ENCODE measurements at places on chromosomes 6 and 20.

DNA sequence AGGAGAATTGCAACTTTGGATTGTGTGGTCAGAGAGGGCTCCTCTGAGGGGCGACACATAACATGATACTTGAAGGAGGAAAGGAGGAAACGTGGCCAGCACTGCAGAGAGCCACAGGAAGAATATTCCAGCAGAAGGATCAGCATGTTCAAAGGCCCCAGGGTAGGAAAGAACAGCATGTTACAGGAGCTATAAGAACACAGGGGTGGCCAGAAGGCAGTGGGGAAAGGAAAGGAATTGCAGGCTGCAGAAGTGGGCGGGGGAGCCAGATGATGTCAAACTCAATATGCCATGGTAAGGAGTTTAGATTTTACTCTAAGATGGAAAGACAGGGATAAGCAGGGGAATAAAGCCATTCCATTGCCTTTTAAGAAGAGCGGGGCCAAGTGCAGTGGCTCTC is 30.7 kb downstream of the MGME1 start:
- no peak for DNase-seq

- DNase-seq = no peak
Measured at GRCh38 chr6:148935705-148936435, 189.0 kb downstream of the UST start.

- DNase-seq = no peak
Measured at GRCh38 chr6:816510-817084, 123.7 kb upstream of the EXOC2 start.

- DNase-seq = no peak
Measured at GRCh38 chr6:93498713-93499112, 79.4 kb upstream of the EPHA7 start.

GRCh38 chr6:144036064-144036834 is 28.2 kb upstream of the PLAGL1 start:
- no peak for DNase-seq

DNA sequence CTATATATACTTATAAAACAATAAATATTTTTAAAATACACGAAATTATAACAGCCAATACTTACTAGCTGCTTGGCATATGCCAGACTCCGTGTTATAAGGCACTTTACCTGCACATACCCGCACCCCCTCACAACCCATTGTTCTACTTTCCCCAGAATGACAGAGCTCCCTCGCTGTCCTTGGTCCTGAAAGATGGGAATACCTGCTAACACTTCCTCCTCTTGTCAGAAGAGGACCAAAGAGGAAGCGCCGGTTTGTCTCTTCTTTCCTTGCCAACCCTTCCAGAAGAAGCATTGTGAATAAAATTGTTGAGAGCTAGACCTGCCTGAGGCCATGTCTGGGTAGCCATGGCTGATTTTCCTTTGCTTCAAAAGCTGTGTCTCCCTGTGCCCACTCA is 149.3 kb downstream of the PTPRT start:
- no peak for DNase-seq

DNA sequence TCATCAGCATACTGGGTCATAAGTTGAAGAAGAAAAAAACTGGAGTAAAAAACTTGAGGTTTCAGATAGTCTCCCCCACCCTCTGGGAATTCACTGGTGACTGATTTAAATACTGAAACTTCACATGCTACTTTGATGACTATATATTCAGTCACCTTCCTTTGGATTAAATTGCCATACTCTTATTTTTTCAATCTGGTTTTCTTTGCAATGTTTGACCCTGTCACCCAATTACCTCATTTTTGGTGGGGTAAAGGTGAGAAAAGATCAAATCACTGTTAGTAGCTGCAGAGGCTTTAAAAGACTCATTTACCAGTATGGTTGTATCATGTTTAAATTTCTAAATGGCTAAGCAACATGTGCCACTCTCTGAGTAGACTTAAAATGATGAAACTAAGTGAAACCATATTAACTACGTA is 862.7 kb upstream of the FLRT3 start:
- DNase-seq = no peak

- no peak for DNase-seq
Measured at GRCh38 chr6:6243846-6244245, 76.6 kb downstream of the F13A1 start.

- peak; percentile 60 for DNase-seq
Measured at GRCh38 chr6:163741743-163742363, 327.3 kb downstream of the QKI start.

DNA sequence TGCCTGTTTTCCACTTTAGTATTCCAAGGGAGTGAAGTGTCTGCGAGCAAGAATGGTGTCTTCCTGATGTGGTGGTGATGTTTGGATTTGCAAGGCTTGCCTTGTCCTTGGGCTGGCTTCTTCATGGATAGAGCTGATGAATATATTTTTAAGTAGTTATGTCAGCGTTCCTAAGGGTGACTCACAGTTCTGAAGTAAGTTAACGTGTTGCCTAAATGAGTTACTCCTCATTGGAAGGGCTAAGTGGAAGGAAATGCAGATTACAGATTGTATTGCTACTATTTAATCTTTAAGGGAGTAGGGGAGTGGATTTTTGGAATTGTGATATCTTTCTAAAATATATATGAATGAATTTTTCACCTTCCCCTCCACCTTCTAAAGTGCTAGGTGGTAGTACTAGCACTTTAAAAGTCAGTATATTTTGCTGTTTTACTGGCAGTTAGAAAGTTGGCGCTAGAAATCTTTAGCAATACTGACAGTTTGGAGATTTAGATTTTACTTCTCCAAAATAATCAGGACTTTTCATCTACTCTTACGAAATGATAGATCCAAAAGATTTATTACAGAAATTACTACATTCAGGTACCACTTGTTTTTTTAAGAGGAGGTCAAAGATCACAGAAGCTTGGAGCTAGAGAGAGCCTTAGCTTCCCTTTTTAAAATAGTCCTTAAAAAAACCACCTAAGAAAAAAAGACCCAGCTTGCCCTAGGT is 197.4 kb downstream of the JARID2 start:
- no peak for DNase-seq

DNA sequence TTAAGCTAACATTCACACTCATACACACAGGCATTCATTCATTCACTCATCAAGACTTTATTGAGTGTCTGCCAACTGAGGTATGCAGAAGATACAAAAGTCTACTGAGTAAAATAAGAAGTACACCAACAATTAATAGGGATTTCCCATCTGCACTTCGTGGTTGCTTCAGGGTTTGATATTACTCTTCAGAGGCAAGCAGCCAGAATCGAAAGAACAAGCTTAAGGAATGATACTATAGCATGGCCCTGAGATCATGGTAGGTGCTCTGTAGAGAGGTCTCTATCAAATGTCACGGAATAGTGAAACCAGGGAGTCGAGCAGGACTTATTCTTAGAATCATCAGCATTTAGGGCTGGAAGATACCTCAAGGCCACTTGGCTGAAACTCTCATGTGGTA is 135.4 kb downstream of the NRN1 start:
- no peak for DNase-seq

DNA sequence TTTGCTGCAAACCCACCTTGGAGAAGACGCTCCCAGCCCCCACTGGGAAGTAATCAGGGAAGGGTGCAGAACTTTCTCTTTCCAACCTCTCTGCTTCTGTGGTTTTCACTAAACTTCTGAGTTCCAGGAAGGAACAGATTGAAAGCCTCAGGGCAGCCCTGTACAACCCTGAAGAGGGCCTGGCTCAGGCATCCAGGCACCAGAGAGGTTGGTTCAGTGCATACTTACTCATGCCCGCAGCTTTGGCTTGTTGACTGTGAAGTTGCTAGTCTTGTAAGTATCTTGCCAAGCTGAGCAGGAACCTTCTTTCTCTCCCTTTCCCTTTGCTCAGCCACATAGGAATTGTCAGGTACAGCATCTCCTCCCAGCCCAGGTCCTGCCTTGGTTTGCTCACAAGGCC is 272.2 kb upstream of the FOXQ1 start:
- DNase-seq = no peak

GRCh38 chr20:40746251-40746650 is 57.2 kb upstream of the MAFB start:
- no peak for DNase-seq

DNA sequence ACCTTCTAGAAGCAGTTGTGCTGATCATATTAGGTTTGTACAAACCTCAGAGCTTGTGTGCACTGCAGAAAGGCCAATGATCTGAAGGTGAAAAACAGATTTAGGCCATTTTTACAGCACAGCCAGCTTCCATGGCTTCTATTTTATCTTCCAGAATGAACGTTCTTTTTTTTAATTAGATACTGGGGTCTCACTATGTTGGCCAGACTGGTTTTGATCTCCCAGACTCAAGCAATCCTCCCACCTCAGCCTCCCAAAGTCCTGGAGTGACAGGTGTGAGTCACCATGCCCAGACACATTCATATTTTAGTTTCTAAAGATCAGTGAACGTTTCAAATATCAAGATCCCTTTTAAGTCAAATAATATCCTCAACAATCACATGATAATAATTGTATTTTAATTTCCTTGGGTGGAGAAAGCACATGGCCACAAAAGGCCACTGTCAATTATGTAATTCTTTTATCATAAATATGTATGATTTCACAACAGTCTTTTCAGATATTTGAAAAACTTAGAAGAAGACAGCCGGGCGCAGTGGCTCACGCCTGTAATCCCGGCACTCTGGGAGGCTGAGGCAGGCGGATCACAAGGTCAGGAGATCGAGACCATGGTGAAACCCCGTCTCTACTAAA is 326.7 kb upstream of the JARID2 start:
- no peak for DNase-seq

DNA sequence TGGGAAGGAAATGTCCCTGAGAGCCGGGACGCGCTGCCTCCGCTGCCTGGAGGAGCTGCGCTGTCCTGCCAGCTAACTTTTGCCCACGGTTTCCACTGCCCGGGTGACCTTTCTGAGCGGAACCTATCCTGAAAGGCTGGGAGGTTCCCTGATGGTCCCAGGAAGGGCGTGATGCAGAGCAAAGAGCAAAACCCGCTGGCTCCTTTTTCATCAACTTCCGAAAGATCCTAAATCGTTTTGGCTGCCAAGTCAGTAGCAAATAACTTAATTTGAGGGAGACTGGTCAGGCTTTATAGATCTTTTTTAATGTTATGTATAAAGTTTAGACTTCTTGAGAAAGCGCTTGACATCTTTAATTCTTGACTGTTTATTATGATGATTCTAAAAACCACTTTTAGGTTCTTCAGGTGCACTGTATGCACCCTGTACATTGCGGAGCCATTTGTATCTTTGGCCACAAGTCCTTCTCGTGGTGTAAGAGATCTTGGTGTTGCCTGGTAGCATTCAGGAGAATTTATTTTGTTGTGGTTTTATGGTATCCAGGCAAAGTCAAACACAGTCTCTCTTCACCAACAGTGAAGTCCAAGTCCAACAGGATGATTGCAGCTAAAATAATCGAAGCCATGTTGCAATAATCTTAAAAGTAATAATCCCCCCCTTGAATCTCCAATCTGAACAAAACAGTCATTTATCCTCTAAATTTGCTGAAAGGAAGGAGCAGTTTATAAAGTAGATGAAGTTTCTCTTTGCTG is at the start of gene SYNE1:
Gene SYNE1 (minus strand): TSS at position 67 of the 752 bp plus-strand sequence. CDS start 9,031 bp downstream, outside the sequence.
- DNase-seq = no peak

DNA sequence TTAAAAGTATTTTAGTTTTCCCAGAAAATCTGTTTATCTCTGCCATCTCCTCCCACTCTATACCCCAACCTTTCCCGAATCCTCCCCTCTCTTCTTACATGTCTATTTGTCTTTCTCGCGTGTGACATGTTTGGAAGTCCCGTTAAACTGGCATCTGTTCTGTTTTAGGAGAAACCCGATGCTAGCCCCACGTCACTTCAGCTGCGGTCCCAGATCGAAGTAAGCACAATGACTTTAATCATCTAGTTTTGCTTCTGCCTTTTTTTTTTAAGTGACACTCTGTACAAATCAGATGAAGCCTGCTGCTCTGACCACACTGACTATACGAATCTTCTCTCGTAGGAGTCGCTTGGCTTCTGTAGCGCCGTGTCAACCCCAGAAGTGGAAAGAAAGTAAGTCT is 97.4 kb downstream of the SASH1 start:
- no peak for DNase-seq

All from NCI-H526 treated with DMSO at 0.1 percent for 48 hours (cell line).